ENCODE measurements at places on chromosomes 12 and 14.

DNA sequence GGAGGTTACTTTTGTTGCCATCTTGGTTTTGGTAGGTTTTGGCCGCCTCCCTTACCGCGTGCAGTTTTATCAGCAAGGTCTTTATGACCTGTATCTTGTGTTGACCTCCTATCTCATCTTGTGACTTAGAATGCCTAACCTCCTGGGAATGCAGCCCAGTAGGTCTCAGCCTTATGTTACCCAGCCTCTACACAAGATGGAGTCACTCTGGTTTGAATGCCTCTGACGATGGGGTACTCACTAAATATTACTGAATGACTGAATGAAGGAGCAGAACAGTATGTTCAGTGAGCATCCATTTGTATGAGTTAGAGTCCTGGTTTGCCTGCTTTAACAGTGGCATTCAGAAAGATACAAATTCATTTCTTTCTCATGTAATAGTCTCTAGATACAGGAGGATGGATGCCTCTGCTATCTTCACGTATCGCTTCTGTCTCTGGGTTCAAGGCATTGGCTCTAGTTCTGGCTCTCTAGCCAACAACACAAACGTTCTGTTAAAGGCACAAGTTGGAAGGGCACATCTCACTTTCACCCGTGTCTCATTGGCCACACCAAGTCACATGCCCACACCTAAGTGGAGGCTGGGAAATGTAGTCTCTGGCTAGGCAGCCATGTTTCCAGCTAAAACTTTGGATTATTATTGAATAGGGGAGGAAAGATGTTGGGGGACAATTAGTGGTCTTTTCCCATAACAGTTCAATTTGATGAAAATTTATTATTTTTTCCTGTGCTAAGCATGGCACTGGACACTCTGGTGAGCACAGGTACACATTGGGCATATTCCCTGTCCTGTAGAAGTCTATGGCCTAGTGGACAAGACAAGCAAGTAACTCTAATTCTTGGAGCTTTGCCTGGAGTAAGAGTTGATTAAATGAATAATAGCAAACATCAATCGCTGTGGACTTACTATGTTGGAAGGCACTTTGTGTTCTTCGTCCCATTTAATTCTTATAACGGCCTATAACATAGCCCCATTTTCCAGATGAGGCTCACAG, 75.2 kb upstream of the RPH3A start:
- no peak for DNase-seq

GRCh38 chr14:22622255-22622654, 21.9 kb downstream of the OR6J1 start:
- DNase-seq = no peak

GRCh38 chr12:94793191-94793595, 142.8 kb upstream of the TMCC3 start:
- no peak for DNase-seq

DNA sequence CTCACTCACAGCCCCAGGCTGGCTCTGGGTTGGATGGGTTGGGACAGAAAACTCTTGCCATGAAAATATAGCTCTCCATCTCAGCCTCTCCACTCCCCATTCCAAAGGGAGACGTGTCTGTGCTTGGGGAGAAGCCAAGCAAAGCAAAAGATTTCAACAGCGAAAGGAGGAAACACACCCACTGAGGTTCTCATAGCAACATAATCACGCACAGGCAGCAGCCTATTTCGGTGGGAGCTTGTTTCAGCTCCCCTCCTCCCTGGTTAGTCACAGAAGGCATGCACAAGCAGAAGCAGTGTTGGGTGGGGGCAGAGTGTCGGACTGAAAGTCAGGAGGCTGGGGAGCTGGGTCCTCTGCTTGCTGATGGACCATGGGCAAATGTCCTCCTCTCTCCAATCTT, 1.9 kb upstream of the PRMT8 start:
- peak; percentile 19 for DNase-seq

- DNase-seq = no peak
These were observed 29.6 kb downstream of the PMCH start for GRCh38 chr12:102167821-102168604.

GRCh38 chr12:62813031-62813829, 121.7 kb downstream of the PPM1H start:
- DNase-seq = peak; percentile 60

GRCh38 chr12:101172316-101172715, 37.7 kb downstream of the SLC5A8 start:
- no peak for DNase-seq

DNA sequence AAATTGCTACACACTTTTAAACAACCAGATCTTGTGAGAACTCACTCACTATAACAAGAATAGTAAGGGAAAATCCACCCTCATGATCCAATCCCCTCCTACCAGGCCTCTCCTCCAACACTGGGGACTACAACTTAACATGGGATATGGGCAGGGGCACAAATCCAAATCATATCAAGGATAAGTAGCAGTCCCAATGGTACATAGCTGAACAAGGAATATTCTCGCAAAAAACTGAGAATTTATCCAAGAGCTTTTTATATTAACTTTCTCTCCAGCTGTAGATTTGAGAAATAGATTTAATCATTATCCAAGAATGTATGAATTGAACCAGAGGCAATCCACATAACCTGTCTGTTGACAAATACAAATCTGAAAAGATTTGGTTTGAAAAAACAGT, 185.2 kb downstream of the TMTC3 start:
- no peak for DNase-seq

DNA sequence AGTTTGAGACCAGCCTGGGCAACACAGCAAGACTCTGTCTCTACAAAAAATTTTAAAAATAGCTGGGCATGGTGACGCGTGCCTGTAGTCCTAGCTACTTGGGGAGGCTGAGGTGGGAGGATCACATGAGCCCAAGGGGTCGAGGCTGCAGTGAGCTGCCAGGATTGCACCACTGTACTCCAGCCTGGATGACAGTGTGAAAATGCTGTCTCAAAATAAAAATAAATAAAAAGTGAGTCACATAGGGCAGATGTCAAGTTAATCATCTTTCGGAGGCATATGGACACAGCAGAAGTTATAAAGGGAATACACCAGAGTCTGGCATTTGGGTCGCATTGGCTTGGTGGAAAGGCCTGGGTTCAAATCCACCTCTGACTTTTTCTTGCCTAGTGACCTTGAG, 92.7 kb downstream of the PHETA1 start:
- DNase-seq = peak; percentile 34

DNA sequence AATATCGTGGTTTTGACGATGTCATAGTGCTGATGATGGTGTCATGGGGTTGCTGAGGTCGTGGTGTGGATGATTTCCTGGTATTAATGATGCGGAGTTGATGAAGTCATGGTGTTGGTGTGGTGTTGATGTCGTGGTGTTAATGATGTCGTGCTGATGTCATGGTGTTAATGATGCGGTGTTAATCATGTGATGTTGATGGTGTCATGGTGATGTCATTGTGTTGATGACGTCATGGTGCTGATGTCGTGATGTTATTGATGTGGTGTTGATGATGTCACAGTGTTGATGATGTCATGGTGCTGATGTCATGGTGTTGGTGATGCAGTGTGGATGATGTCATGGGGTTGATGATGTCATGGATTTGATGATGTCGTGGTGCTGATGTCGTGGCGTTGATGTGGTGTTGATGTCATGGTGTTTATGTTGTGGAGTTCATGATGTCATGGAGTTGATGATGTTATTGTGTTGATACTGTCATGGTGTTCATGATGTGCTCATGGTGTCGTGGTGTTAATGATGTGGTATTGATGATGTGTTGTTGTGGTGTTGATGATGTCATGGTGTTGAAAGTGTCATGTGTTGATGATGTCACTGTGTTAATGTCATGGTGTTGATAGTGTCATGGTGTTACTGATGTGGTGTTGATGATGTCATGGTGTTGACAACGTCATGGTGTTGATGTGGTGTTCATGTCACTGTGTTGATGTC, 48.5 kb upstream of the RIMBP2 start:
- peak; percentile 28 for DNase-seq

DNA sequence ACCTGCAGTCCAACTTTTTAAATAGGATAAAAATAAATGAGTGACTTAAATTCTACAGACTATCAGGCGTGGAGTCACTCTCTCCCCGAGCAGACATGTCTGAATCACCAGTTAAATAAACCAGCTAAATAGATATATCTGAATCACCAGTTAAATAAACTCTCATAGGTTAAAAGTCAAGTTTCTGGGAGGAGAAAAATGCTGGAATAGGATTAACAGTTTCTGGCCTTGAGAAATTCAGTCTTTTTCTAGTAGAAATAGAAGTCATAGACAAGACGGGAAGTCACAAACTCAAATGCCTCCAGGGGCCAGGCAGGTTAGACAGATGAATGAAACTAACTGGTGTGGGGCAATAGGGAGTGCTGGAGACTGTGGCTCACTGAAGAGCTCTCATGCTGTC, 258.6 kb upstream of the TMEM132C start:
- DNase-seq = peak; percentile 49

GRCh38 chr14:98259881-98260280, 1012.1 kb downstream of the BCL11B start:
- no peak for DNase-seq

- no peak for DNase-seq
These were observed 454.1 kb downstream of the ATP23 start for GRCh38 chr12:58395470-58395869.

GRCh38 chr14:44135972-44136371, 371.1 kb downstream of the FSCB start:
- DNase-seq = no peak

DNA sequence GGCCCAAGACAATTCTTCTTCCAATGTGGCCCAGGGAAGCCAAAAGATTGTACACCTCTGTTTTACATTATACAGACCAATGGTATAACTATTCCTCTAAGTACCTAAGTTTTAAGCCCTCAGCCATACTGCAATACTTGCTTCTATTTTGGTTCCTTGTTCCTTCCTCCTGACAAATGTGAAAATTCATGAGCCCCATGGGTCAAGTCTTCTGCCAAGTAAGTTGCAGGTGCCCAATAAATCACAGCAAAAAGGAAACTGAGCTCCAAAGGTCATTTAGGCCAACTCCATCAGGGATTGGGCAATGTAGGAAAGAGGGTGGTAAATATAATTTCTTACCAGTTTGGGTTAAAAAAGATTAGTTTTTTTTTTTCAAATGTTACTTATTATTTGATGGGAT, 57.7 kb upstream of the NPFF start:
- no peak for DNase-seq

GRCh38 chr12:50201987-50202521, 34.9 kb upstream of the CERS5 start:
- DNase-seq = no peak

DNA sequence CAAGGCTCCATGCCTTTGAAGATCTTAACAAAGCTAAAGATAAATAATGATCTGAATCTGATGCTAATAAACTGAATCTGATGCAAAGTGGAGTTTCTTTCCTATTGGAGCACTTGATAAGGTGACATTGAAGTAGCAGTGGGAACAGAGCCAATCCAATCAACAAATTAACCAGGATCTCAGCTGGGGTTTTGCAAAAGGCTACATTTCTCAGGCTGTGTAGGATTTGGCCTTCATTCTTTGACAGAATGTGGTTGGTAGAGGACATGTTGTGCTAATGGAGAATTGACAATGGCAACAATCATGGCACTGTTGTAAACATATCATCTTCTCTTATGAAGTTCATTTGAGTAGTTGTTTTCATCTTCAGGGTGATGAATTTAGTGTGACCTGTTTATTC, 164.9 kb downstream of the CCDC91 start:
- DNase-seq = no peak

DNA sequence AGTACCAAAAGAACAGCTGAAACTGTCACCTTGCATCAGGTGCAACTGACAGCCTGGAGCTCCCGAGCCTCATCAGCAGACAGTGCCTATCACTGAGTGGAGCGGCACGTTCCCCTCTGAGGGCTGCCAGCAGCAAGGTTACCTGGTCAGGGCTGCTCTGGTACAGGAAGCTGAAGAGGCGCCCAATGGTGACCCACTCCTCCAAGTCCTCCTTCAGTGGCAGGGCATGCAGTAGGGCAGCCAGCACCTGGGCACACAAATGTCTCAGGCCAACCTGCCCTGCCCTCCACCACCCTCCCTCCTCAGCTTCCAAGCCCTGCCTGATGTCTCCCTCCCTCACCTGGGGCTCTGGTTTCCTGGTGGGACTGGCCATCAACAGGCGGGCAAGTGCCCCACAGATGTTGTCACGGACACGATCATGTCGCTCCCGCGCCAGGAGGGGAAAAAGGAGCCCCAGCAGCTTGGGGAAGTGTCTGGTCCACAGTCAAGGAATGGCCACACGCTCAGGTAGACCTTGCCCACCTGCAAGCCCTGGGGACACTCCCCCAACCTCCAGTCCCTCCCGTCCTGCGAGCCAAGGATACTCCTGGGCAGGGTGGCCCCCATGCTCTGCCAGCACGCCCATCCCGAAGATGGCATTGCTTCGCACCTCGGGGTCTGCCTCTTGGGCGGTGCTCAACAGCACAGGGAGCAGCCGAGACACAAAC, 7.1 kb downstream of the IPO4 start:
- no peak for DNase-seq

GRCh38 chr14:99258341-99258861, 13.6 kb downstream of the BCL11B start:
- DNase-seq = no peak

DNA sequence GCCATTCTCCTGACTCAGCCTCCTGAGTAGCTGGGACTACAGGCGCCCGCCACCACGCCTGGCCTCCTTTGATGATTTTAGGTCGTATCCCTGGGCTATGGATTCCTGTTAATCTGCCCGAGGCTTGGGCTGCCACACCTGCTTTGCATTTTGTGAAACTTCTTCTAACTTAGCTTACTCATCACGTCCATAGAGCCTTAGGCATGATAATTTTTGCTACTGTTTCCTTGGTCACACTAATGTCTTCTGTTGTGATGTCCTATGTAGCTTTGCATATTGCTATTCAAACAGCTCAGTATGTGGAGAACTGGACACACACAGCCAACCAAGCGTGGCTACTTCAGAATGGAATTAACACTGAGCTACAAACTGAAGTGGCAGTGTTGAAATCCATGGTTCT, 47.5 kb upstream of the DDX11 start:
- no peak for DNase-seq

- DNase-seq = no peak
These were observed 342.5 kb downstream of the MDGA2 start for GRCh38 chr14:47332939-47333338.

- no peak for DNase-seq
These were observed 13.6 kb upstream of the MAPKAPK5 start for GRCh38 chr12:111828338-111828979.

GRCh38 chr14:54488318-54488645, 498 bp downstream of the GMFB start:
- peak; percentile 18 for DNase-seq

DNA sequence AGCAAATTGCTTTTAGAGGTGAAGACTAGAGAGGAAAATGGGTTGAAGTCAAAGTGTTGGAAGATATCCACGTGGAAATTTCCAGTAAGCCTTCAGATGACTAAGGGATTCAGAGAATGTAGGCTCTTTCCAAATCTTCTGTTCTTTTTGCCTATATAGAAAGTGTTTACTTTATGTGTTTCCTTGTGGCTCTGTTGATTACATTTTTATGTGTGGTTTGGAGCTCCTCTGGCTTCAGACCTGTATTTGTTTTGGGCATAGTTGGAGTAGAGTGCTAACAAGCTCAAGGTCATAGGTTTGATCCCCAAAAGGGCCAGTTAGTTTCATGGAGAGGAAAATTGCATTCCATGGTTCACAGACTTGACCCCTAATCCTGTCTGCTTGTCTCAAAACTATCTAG, 91.9 kb downstream of the IGF1 start:
- no peak for DNase-seq

Measured in hepatic stellate cell (primary cell).